Activated CD4-positive, alpha-beta T cell treated with anti-CD3 and anti-CD28 coated beads, Interleukin-2, amount 10 ng/mL, durations not matched to agents 7 days and 5 days (primary cell): ENCODE measurements at places on chromosomes 11 and 22. TPM values are rescaled to one million over a fixed set of nuclear protein-coding genes. Genes with fewer than 3 reads are reported as not detected.
A peak's percentile ranks its signal among the peaks of the same experiment; 100 is the strongest.

The RAB38 gene
- 1.9 TPM for total RNA-seq

- no peak for DNase-seq
Observed at GRCh38 chr11:63445720-63446119, 45.2 kb downstream of the PLAAT5 start.

GRCh38 chr11:121293288-121293594 is 670 bp downstream of the SC5D start:
- no peak for DNase-seq

The RAB36 gene
- 0.27 TPM for total RNA-seq

GRCh38 chr11:24965748-24966147 is 468.9 kb downstream of the LUZP2 start:
- no peak for DNase-seq

- DNase-seq: no peak
Observed at GRCh38 chr11:102757823-102758549, 22.4 kb downstream of the MMP10 start.

DNA sequence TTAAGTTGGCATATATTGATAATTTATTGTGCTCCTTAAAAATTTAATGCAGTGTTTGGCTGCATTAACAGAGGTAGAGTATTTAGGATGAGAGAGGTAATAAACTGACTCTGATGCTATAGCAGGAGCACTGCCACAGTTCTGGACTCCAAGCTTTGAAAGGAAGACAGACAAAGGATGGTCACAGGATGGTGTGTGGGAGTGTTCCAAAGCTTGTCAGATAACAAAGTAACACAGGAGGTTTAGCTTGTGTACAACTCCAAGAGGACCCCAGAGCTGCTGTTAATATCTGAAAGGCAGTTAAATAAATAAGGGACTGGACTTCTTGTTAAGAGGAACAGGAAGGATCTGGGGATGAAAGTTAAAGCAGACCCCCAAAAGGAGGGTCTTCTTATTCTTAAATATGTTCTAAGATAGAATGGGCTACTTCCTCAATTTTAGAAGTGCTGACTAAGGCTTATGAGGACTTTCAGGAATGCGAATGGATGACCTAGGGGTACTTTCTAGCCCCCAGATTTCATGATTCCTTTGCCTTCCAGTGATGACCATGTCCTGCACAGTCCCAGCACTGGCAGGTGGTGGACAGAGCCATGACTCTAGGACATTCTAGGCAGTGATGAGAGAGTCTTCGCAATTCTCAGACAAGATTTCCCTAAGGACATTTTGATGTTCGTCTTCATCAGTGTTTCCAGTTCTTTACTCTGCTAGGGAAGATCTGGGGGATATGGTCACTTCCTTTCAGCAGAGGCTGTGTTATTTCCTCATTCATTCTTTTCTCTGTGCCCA is 149.1 kb upstream of the RASSF10 start:
- DNase-seq: no peak

The DEFB131B gene
- not detected for total RNA-seq

DNA sequence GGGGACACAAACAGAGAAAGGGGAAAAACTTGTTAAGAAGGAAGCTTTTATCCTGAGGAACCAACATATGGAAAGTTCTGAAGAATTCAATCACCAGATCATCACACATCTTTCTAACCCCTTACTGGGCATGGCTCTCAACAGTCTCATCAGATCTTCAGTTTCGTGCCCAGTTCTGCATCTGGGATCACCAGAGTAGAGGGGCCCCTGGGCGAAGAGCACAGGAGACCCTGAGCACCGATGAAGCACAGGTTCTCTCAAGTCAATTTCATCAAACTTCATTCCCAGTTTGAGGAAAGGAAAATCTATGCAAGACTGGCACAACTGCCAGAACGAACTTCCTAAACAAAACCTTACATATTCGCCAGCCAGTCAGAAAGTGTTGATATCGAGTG is 8.5 kb upstream of the PYGM start:
- DNase-seq: no peak

DNA sequence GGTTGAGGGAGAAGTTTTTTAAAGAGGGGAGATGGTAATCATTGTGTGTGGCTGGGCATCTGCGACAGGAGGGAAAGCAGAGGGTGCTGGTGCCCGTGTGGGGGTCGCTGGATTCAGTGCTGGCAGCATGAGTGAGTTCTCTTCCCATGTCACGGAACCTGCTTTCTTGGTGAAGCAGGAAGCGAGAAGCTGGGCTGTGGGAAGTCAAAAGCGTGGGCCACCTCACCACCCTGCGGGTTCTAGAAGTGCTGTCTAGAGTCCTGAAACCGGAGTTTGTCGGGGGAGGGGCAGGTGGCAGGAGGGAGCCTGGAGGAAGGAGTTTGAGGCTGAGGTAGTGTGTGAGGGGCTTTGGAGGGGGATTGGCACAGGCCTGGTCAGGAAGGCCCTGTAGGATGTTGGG is 14.2 kb downstream of the SART1 start:
- DNase-seq: no peak

The TTLL8 gene
- not detected for total RNA-seq

GRCh38 chr11:77127920-77128691 is at the start of gene MYO7A:
Gene MYO7A, plus strand, starts transcription at chr11:77128246. Its CDS starts 2,389 bp downstream, at chr11:77130635.
- no peak for DNase-seq

The MS4A3 gene
- total RNA-seq: not detected

DNA sequence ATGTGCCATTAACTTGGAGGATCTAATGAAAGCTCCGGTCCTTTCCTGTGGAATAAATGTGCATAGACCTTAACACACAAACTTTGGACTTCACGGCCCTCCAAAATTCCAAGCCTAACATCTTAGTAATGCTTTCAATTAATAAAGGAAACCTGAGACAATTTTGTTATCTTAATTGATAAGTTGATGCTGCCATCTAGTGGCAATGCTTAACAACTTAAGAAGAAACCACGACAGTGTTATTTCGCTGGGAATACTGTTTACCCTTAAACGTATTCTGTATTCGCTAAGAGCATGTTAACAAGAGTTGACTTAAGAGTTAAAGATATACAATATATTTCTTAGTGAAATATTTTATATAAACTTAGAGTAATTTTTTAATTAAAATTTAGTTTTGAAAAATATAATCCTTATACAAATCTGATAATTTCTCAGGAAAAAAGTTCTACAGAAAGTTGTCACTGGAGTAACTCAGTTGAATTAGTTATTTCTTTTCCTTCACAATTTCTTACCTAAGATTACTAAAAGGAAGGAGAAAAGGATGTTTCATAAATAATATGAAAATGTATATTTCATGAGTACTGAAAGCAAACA is 35.0 kb upstream of the OR9G4 start:
- DNase-seq: peak; percentile 12

DNA sequence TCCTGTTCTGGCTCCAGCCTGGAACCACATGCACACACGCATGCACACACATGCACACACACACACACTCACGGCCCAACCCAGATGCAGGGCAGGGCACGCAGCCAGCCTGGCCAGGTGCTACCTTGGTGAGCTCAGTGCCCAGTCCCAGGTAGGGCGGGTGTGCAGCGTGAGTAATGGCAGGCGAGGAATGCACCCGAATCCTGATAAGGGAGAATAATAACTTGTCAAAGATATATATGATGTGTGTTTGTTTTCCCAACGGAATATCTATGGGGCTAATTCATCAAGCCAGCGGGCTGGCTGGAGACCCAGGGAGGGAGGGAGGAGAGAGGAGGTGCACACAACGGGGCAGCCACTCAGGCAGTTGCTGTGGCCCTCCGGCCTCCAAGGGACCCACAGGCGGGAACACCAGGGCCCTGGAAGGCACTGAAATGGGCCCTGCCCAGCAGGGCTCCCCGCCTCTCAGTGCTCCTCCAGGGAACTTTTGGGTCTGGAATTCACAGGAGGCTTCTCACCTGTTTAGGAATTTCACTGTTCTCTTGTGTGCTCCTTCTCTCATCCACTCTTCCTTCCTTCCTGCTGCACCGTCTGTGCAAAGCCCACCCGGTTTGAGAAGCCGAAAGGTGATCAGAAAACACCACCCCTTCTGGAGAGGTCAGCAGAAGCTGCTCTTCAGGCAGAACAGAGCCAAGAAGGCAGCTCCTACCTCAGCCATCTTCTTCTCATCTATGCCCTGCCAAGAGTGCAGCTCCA is 79.0 kb downstream of the BUD13 start:
- DNase-seq: no peak

The MS4A7 gene
- total RNA-seq: not detected

- peak; percentile 16 for DNase-seq
Observed at GRCh38 chr22:49502126-49502826, 325.4 kb downstream of the BRD1 start.

The ADAMTS8 gene
- total RNA-seq: not detected

DNA sequence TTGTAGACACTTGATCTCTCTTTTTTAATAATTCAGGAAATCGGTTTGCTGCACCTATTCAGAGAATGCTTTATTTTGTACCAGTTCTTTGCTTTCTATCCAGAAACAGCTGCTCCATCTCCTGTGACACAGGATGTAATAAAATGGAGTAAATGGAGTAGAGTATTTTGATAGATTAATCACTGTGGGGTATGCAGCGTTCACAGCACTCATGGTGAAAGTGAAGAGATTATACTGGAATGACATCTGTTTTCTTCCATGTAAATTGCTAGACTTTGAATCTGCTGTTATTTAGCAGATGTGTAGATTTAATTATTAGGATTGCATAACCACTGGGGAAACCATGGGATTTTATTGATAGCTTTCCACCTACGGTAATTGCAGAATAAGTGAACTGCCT is 227.3 kb upstream of the ARHGAP42 start:
- no peak for DNase-seq

DNA sequence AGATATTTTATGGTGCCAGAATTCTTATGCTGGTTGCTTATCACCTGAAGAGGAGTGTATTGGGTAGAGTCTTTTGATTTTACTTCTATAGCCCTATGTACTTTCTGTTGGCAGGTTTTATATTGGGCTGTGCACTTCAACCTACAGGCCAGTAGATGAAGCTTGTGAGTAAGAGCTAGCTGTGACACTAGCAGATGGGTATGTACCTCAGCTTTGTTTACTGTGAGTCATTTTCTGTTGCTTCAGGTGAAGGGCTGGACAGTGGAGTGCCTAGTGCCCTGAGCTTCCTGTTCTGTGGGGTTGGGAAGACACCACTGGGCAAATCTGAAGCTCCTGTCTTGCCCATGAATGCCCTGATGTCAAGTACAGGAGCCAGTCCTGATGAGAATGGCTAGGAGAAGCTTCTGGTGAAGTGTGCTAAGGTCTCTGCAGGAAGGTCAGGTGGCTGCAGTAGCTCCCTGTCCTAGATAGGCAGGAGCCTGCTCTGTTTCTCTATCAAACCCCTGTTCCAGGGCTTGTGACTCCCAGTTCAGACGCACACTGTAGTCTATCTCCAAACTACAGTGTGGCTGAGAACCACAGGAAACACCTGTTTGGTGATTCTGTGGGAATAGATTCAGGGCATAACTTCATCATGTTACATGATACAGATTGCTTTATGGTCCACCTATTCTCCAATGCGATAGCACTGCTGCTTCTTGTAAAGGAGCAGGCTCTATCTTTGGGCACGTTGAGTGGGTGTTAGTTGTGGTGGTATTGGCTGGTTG is 755.7 kb downstream of the KCNA4 start:
- DNase-seq: no peak

- DNase-seq: peak; percentile 72
Observed at GRCh38 chr11:130213143-130213978, 53.8 kb downstream of the ST14 start.

The ACCS gene
- total RNA-seq: 11.6 TPM

- DNase-seq: no peak
Observed at GRCh38 chr11:33877038-33877437, 14.8 kb downstream of the LMO2 start.

- no peak for DNase-seq
Observed at GRCh38 chr11:60428517-60428916, 855 bp upstream of the MS4A5 start.

The OR8G5 gene
- not detected for total RNA-seq

The PARVG gene
- total RNA-seq: 146 TPM

GRCh38 chr11:11284481-11284880 is 68.6 kb downstream of the CSNK2A3 start:
- DNase-seq: no peak

The CARD16 gene
- total RNA-seq: 92.5 TPM

GRCh38 chr11:95028357-95028756 is 3.3 kb downstream of the KDM4E start:
- no peak for DNase-seq

The YPEL4 gene
- 0.19 TPM for total RNA-seq

DNA sequence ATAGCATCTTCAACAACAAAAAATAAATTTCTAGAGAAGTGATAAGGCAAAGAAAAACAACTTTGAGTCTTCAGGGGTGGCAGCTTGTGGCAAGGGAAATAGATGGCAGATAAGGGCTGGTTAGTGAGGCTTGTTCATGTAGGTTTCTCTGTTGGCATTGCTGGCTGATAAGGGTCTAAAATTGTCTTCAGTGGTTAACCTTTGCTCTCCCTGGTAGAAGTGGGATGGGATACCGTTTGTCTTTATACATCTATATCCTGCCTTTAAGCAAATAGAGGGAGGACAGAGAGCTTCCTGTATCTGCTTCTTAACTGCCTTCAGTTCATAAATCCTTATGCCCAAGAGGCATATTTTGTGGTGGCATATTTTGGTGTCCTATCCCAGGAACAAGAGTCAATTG is 57.1 kb downstream of the TRAF6 start:
- peak; percentile 16 for DNase-seq

DNA sequence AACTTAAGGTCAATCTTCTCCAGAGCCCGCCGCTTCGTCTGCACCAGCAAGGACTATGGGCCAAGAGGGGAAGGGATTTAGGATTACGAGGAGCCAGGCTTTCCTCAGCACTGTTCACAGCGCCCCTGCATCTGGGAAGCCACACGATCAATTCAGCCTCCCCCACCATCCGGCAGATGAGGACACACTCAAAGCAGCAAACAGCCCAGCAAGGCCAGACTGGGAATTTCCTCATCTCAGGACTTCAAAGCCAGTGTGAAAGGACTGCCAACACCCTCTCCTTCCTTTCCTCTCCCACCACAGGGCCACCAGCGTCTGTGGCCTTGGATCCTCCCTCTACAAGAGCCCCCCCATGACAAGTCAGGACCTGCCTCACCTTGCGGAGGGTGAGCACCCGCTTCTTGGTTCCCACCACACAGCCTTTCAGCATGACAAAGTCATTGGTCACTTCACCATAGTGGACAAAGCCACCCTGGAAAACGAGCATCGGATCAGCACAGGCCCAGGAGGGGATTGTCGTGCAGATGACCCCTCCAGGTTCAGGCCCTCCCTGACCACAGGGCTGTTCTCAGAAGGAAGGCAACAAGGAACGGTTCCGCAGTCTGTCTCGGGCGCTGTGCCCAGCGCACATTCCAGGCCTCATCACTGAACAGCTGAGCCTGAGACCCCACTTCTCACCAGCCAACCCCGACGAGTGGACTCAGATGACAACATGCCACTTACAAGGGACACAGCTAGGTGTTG is 6.0 kb downstream of the RPL3 start:
- no peak for DNase-seq

DNA sequence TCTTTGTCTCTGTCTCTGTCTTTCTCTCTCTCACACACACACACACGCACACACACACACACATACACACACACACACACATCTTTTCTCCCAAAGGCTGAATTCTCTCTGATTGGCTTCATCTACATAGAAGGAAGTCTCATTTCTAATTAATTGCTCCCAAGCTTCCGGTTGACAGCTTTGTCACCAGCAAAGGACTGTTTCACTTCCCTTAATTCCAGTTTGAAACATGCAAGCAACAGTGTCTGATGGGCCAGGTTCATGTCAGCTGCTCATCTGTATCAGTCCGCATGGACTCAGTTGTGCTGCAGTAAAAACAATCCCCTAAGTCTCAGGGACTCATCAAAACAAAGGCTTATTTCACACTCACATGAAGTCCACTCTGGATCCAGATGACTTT is 16.2 kb upstream of the PVALB start:
- DNase-seq: no peak
